ENCODE measurements at places on chromosomes 4 and X.
A peak's percentile ranks its signal among the peaks of the same experiment; 100 is the strongest.

DNA sequence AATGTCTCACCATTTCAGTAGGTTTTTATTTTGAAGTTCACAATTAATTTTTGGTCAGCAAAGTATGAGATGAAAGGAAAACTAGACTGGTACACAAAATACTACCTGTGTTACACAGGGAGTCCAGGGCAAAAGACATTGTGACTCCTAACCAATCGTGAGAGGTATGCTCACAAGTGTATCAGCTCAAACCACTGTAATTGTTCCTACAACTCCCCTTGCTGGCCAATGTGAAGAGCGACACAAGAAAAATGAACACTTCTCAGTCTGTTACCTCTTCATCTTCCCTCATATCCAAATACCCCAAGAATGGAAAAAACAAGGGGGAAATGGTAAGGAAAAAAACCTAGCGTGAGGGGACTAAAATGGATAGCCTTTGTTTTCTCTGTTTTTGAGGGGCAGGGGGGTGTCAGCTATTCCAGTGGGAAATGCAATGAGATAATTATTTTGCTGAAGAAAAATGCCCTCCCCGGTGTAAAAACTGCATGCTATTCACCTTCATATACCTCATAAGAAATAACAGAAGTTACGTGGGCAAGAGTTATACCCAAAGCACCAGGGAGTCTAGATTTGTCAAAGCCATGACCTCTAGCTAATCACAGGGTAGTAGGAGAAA is 30.6 kb upstream of the NSUN7 start:
- DNase-seq = no peak

DNA sequence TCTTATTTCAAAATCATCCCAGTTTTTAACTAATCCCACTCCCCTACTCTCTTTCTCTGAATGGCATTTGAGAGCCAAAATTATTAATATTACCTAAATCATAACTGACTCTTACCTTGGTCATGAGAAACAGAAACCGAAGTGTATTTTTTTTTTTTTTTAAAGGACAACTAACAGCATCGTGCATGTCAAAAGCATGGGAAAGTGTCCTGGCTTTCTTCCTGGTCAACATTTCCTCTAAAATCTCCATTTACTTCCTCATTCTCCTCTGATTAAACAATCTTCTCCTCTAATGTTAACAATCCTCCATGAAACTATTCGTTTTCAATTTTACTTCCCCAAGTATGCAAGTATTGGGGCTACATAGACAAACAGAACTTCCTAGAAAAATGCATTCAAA is 2.1 kb upstream of the STS start:
- no peak for DNase-seq

- peak; percentile 7 for DNase-seq
Observed at GRCh38 chr4:7415927-7416686, 18.6 kb downstream of the PSAPL1 start.

DNA sequence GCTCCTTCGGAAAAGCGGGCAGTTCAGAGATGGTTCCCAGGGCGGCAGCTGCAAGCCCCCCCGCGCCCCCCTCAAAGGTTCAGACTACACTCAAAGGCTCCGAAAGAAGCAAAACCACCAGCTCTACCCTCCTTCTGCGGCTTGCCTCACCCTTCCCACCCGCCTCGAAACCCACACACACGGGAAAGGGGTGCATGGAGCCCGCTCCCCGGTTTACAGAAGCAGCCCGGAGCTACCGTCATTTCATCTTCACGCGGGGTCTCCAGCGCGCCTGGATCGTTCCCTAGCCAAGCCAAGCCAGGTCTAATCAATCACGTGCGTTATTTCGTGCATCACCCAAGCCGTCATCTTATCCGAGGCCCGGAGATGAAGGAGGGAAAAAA is 1.2 kb downstream of the NLGN4X start:
- DNase-seq = no peak

GRCh38 chr4:53313510-53313909 is 52.4 kb downstream of the SCFD2 start:
- DNase-seq = no peak

- no peak for DNase-seq
Observed at GRCh38 chrX:48794911-48795515, 6.9 kb upstream of the HDAC6 start.
